Left forelimb (tissue), 1 donor: ENCODE measurements at places on chromosomes 3 and 15.

GRCh38 chr3:136749091-136749490 is 3.1 kb downstream of the STAG1 start:
- DNase-seq: no peak

GRCh38 chr3:71050538-71051258 is 532.8 kb downstream of the FOXP1 start:
- DNase-seq: peak; percentile 14

GRCh38 chr3:186679151-186679550 is 13.3 kb downstream of the HRG start:
- DNase-seq: no peak

GRCh38 chr3:125683067-125683829 is 88.0 kb upstream of the OSBPL11 start:
- no peak for DNase-seq

DNA sequence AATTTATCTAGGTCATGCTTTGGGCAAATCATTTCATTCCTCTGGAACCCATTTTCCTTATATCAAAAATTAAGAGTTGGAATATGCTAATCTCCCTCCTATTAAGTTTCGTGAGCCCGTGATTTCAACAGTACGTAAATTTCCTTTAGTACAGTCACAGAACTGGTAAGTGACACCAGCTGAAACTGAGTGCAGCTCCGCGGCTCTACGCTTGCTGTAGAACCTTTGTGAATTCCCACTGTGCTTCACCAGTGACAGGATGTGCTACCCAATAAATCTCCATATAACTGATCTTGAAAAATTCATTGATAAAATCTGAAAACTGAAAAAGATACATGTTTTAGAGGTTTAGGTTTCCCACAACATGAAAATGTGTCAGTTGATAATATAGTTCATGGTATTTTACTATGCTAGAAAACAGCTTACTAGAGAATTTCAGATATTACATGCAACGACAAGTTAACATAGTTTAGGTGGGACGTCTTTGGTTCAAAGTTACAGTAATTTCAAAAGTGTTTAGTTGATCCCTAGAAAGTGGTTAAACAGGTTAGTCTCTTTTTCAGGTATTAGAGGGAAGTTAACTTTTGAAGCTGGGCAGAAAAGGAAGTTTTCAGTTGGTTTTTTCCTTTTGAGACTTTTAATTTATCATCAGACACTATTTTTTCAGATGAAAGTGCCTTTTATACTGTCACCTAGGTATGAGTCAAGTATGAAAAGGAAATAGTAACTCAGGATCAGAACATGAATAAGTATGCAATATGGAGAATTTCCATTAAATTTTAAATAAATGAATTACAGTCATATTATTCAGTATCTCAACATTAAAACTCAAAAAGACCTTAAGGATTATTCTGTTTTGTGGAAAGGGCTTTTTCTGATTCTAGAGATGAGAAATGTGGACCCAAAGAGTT is 57.0 kb downstream of the PPARG start:
- DNase-seq: no peak

DNA sequence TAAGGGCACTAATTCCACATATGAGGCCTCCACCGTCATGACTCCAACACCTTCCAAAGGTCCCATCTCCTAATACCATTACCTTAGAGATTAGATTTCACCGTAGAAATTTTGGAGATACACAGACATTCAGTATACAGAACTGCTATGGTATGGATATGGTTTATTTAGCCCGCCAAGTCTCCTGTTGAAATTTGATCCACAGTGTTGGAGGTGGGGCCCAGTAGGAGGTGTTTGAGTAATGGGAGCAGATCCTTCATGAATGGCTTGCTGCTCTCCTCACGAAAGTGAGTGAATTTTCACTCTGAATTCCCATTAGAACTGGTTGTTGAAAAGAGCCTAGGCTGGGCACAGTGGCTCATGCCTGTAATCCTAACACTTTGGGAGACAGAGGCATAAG is 7.4 kb downstream of the MKRN3 start:
- no peak for DNase-seq

DNA sequence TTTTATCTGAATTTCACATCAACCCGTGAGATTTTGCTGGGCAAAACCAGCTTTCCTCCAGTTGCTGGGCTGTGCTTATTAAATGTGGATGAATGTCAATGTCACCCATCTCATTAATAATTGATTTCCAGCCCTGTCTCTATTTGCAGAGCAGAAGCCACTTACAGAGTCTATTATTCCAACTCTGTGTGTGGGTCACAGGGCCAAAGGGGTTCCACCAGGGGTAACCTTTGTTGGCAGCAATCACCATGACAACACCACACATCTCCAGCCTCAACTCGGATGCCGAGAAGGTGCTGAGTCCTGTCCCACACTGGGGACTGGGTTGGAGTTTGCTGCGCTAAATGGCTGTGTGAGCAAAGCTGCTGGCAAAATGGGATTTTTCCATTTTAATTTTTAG is 51.1 kb upstream of the WNT5A start:
- DNase-seq: no peak

DNA sequence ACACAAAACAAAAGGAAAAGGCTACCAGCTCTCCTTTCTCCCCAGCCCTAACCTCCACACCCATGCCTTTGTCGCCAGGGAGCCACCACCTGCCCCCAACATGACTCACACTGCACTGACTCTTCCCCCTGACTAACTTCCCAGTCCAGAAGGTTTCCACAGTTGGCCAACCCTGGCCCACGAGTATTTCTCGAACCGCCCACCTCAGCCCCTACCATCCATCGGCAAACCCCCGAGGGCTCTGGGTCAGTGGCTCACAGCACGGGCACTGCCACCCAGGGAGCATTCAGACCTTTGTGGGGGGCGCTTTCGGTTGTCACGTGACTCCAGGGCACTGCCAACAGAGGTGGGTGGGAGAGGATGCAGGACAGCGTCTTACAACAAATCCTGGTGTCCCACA is 152.3 kb downstream of the LRRC28 start:
- DNase-seq: no peak

- no peak for DNase-seq
Measured at GRCh38 chr3:17088602-17089313, 204.0 kb downstream of the PLCL2 start.

DNA sequence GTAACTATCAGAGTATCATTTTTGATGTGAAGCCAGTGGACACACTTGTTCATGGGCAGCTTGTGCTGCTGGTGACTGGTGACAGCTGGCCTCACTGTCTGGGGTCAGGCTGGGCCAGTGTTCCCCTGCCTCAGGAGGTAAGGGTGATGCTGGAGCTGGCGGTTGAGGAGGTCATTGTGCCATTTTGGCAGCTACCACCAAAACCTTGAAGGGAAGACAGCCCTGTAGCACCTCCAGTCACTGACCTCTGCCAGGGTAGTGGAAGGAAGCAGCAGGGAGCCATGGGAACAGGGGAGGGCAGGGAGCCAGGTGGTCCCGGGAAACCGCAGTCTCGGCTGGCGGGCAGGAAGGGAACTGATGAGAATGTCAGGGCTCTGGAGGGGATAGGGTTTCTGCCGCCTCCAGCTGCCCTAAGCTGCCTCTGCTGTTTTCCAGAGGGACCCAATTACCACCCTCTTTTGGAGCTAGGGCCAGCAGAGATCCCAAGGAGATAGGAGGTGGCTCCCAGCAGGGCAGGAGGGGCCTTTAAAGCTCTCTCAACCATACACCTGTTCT is 24.8 kb downstream of the FOXL2NB start:
- no peak for DNase-seq

GRCh38 chr15:62868507-62868906 is 174.0 kb upstream of the TPM1 start:
- peak; percentile 42 for DNase-seq

- DNase-seq: no peak
Measured at GRCh38 chr3:55965776-55966175, 478.7 kb upstream of the WNT5A start.

DNA sequence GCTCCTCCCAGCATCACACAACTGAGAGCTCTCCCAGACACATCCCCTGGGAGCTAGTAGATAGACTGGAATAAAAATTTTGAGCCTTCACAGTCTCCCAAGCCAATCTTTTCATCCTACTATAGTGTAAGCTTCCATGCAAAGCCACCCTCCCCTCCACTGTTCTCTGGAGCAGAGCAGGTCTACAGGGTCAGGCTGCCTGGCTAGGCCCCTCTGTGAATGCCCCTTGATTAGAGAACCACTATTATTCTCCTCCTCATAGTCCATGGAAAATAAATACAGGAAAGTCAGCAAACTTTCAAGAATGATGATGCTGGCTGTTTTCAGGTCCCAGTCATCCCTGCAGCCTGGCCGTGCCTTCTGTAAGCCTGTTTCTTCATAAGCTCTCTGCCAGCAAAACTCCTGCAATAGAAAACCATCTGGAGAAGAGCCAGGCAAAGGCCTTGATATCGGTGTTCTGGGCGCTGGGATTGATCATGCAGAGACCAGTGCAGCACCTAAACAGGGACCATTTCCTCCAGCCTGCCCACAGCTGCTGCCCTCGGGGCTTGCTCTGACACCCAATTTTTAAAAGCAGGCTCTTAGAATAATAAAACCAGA is 51.7 kb downstream of the CRYGS start:
- DNase-seq: no peak

DNA sequence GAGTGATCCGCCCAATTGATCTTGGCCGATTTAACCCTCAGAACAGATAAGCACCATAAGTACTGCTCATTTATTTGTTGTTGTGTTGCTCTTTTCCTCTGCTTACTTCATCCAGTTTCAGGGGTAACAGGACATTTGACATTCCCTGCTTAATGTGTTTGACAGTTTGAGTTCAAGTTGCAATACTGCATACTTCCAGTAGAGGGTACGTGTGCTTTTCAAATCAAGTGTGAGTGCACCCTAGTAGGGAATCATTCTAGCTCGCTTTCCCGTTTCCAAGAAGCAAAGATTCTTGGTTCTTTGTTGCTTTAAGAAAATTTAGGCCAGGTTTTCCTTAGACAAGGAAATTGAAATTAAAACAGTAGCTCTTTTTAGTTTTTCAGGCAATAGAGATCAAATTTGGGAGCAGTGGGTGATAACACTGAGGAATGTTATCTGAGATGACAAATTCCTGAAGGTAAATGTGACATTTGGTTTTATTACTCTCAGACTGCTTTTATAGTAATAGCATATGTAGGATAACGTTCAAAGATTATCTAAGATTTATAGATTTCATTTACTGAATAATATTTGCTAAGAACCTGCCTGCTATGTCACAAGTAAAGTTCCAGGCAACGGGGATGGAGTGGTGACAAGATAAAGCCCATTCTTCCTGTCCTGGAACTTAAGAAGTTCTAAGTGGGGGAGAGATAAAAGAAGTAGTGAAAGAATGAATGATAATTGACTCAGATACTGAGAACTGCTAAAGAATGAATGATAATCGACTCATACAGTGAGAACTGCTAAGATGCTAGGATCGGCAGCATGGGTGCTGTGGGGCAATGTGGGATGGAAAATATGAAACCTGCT is 73.3 kb downstream of the SYNPR start:
- DNase-seq: no peak

DNA sequence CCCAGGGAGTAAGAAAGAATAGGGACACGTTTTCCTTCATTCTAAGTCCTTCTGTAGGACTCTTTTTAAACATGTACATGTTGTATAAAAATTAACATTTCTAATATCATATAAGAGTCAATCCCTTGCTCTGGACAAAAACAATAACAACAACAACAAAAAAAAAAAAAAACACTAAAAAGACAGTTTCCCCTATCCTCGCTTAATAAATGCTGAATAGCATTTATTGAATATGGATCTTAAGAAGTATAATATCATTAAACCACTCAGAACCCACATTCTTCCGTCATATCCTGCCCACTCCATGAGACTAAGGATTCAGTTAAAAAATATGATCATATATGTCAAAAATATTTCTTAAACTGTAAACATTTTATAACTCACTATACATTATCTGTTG is 145.1 kb downstream of the AQP9 start:
- DNase-seq: no peak

DNA sequence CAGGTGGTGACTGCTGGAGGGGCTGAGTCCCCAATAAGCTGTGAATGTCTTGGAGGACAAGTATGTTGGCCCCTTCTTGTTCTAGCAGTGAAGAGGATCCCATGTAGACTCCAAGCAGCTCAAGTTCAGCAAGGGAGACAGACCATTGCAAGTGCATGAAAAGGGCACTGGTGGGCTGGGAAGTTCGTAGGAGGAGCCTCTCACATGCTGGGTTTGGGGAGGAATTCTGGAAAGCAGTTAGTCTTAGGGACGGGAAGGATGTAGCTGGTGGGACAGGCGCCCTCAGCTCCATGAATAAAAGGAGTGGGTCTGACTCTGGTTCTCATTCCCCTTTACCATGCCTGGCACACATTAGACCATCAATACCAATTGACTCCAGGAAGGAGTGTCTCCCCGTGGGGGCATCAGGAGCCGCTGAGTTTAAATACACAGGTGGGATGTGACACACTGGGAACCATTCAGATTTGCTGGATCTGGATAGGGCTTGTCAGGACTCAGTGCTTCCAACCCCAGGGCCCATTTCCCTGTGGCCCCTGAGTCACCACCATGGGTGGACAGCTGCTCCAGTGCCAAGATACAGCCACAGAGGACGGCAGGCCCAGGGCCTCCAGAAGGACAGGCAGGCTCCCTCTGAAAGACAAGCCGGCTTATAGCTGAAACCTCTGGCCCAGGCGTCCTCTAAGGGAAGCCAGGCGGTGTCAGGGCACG is 552 bp upstream of the XYLB start:
- DNase-seq: no peak

DNA sequence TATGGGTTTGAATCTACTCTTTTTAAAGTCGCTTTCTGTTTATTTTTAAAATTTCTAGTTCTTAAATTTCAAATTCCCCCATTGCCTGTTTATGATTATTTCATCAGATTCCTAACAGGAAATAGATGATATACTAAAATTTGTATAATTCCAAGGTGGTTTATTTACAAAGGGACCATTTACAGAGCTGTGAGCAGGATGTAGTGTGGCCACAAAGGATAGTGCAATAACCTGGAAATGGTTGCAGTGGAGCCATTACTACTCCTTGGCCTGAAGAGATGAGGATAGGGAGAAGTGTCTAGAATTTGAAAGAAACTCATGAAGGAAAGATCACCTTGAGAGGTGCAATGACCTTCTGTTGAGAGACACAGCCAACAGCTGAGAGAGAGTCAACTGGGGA is 58.5 kb upstream of the AP4E1 start:
- no peak for DNase-seq

DNA sequence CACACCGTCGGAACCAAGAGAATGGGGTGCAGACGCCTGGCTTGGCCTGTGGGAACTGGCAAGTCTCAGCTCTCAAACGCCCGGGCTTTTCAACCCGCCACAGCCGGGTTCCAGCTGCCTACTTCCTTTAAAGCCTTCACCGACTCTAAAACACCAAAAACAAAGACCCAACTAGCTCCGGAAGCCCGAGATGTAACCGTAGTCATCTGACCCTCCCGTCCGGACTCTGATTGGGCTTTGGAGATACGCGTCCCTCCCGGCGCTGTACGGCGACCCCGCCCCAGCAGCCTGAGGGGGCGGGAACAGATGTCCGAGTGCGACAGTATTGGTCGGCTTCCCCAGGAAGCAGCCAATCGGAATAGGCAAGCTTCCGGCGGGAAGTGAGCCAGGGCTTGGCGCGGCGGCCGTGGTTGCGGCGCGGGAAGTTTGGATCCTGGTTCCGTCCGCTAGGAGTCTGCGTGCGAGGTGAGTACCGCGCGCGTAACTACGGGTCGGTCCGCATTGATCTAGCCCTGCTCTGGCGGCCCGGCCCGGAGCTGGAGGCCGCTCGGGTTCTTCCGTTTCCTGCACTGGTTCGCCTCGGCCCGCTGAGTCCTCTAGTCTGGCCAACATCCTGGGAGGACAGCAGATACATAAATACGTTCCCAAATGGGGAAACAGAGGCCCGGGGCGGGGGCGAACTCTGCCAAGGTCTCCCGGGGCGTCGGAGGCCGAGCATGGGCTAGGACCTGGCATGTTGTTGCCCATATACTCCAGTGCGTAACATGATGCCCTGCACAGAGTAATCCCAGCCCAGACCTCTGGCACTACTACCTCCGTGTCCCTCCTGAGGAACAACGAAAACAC is at the start of gene BLM:
Gene BLM (plus strand): TSS at position 371 of the 846 bp plus-strand sequence. CDS start 30,047 bp downstream, outside the sequence.
- peak; percentile 97 for DNase-seq

GRCh38 chr3:60809857-60810610 is 441.2 kb downstream of the FHIT start:
- DNase-seq: no peak
